Fibroblast of lung (primary cell): ENCODE measurements at places on chromosomes 12 and 14. TPM values are rescaled to one million over a fixed set of nuclear protein-coding genes. Genes with fewer than 3 reads are reported as not detected.
A peak's percentile ranks its signal among the peaks of the same experiment; 100 is the strongest.

GRCh38 chr14:37369425-37369824 lies 171.7 kb downstream of the MIPOL1 start:
- DNase-seq: no peak

SYT10 gene
- not detected in 2 replicates for total RNA-seq

KRT77 gene
- total RNA-seq: not detected in 2 replicates

DNA sequence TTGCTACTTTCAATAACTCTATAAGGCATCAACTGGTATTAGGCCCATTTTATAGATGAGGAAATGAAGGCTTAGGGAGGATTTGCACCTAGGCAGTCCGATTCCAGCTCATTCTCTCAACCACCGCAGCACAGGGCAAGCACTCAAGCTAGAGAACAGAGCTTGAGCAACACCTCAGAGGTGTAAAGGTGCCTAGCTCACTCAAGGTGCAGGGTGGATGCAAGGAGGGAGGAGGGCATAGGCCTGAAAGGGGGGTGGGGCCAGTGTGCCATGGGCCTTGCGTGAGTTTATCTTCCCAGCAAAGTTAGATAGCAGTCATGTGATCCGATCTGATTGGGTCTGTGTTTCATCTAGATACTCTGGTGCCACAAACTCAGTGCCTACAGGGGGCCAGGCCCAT lies 10.2 kb upstream of the EMP1 start:
- no peak for DNase-seq

GRCh38 chr14:93219103-93219726 lies 12.2 kb downstream of the UBR7 start:
- peak; percentile 56 for DNase-seq

GRCh38 chr12:2410496-2410895 lies 357.7 kb downstream of the CACNA1C start:
- DNase-seq: no peak

NAV3 gene
- 50.3 and 60.6 TPM in 2 replicates for total RNA-seq

- DNase-seq: peak; percentile 51
Measured at GRCh38 chr12:7892186-7892980, 19.7 kb upstream of the SLC2A14 start.

DNA sequence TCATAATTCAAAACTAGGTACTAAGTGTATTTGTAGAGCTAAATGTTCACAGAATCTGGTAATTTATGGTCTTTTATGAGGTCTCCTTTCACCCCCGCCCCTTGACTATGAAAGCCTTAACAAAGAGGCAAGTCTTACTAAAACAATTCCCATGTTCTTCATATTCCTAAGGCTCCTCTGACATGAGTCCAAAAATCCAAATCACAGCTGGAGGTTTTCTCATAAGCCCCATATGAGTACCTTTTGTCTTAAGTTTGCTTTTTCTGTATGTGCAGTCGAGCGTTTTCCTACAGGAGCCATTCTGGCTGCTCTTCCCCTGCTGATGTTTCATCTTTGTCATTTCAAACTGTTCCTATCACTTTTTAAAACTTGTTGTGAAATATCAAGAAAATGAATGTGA lies 55.2 kb downstream of the SIX1 start:
- no peak for DNase-seq

DNA sequence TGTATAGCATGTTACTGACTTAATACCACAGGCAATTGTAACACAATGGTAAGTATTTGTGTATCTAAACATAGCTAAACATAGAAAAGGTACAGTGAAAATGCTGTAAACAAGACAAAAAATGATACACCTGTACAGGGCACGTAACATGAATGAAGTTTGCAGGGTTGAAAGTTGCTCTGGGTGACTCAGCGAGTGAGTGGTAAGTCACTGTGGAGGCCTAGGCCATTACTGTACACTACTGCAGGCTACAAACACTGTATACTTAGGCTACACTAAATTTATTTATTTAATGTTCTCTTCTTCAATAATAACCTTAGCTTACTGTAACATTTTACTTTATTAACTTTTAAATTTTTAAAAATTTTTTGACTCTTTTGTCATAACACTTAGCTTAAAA lies 158.4 kb downstream of the IPO8 start:
- no peak for DNase-seq

GRCh38 chr14:72557671-72558070 lies 336.2 kb downstream of the DPF3 start:
- DNase-seq: no peak

LHX5 gene
- not detected in 2 replicates for total RNA-seq

- DNase-seq: no peak
Measured at GRCh38 chr14:76846331-76847047, 20.3 kb downstream of the LRRC74A start.

DNA sequence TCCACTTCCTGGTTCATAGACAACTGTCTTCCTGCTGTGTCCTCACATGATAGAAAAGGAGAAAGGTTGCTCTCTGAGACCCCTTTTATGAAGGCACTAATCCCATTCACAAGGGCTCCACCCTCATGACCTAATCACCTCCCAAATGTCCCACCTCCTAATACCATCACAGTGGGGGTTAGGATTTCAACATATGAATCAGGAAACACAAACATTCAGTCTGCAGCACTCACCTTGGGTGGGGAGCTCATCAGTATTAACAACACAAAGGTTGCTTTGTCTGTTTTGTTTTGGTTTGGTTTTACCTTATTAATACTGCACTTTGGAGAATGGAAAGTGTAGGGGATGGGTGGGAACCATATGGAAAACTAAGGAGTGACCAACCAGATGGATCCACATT lies 10.5 kb upstream of the SMCO2 start:
- DNase-seq: no peak

CYP27B1 gene
- under 0.01 and 0.17 TPM in 2 replicates for total RNA-seq

DNA sequence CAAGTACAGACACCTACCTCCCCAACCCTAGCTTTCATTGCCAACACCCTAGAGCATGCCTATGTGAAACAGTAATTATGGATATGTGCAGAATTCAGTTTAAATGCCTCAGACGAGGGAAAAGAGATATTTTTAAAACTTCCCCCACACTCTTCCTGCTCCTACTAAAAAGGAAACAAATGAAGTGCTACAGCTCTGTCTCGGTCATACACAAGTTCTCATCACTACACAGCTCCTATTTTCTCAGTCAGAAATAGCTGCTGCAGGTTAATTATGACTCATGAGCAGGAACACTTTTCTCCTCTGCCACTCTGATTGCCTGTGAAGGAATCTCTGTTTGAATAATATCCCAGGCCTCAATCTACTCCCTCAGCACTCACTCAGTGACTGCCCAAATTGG lies 703.6 kb upstream of the FLRT2 start:
- peak; percentile 11 for DNase-seq

DTX3 gene
- total RNA-seq: 16.4 and 30.4 TPM in 2 replicates

CISTR gene
- total RNA-seq: not detected in 2 replicates

IFNG-AS1 gene
- total RNA-seq: not detected in 2 replicates

- peak; percentile 54 for DNase-seq
Measured at GRCh38 chr12:124550123-124551089, 17.0 kb downstream of the NCOR2 start.

- no peak for DNase-seq
Measured at GRCh38 chr14:63508033-63508432, 35.1 kb downstream of the PPP2R5E start.

MYH7 gene
- total RNA-seq: not detected in 2 replicates

GRCh38 chr12:86349196-86349595 lies 93.0 kb upstream of the MGAT4C start:
- DNase-seq: no peak

- DNase-seq: peak; percentile 94
Measured at GRCh38 chr12:26034371-26035142, 76.1 kb downstream of the RASSF8 start.

DNA sequence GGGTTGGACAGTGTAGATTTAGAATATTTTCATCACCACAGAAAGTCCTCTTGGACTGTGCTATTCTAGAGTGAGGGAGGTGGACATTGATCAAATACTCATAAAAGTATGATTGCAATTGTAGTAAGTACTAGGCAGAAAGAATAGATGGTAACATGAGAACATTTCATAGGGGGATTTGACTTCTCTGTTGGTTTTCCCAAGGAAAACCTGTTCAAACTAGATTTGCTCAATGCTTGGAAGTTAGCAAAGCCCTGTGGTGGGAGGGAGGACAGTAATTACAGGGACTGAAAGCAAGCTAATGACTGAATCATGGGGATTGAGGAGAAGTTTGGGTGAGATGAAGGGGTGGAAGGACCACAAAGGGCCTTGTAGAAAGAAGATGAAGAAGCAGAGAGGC lies 24.4 kb upstream of the EID3 start:
- peak; percentile 21 for DNase-seq

RFLNA gene
- total RNA-seq: 0.26 TPM in 1 of 2 replicates, not detected in the other

DNA sequence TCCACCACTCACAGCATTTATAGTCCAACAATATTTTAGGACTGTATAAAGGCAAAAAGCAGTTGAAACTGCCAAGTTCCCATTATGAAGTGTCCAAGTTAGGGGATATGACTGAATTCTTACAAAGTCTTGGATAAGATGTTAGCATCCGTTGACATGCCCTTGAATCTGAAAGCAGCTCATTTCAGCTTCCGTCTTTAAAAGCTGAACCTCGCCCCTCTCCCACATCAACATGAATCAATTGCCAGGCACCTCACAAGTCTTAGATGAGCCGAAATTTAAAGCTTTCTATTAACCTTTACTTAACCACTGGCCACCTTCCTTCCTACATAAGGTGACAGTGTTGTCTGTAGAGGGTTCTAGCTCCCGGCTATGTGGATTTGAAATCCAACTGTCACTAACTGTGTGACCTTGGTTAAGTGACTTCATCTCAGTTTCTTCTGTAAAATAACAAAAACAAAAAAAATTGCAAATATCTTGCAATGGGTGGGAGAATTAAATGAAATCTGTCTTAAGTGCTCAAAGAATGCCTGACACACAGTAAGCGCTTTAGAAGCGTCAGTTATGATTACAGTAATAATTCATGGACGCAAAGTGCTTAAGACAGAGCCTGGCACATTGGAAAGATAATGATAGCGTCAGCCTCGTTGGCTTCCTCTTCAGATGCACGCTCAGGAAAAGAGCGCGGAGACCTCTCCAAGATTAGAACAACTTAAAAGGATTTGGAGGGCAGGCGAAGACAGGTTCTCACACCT lies 1.2 kb downstream of the PPP1CC start:
- DNase-seq: peak; percentile 42

DNA sequence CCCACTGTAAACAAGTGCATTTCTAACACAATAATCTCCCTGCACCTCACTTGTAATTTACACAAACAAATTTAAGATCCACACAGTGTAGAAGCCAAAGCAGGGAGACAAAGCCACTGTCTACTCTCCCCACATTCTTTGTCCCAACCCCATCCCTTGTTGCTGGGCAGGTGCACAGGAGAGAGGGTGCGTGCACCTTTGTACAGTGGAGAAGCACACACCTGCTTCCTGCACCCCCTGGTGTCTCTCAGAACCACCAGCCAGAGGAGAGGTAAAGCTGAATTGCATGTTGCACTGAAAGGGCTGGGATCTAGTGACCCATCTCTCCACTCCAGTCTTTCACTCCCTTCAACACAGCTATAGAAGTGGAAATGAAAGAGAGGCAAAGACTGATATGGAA lies 51.4 kb upstream of the IFNG-AS1 start:
- DNase-seq: no peak

DNA sequence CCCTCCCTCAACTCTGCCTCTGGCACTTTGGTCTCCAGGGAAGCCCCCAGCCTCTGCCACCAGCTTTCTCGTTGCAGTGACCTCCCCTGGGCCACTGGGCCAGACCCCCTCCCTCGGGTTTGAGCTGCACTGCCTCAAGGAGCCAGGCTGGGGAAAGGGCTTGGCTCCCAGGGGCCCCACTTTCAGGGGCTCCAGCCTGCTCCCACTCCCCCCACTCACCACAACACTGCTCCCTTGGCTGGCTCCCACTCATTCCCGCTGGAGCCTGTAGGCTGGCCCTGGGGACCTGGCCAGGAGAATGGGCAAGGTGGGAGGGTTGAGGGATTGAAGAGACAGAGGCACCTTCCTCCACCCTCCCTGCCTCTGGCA lies 19.3 kb upstream of the KIF26A start:
- DNase-seq: no peak

DNA sequence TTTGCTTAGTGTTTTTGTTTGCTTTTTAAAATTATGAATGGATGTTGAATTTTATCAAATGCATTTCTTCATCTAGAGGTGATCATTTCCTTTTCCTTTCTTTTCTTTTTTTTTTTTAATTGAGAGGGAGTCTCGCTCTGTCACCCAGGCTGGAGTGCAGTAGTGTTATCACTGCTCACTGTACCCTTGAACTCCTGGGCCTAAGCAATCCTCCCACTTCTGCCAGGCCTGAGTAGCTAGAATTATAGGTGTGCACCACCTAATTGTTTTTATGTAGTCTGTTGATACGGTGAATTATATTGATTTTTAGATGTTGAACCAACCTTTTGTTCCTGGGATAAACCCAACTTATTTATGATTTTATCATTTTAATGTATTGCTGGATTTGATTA lies 1.5 kb upstream of the CDKL1 start:
- no peak for DNase-seq

HOTAIR gene
- total RNA-seq: not detected in 2 replicates

GRCh38 chr12:14219156-14219555 lies 146.3 kb upstream of the ATF7IP start:
- no peak for DNase-seq

- peak; percentile 64 for DNase-seq
Measured at GRCh38 chr14:103561381-103562178, 877 bp downstream of the BAG5 start.

DLK1 gene
- total RNA-seq: not detected in 2 replicates

GRCh38 chr12:94230357-94230905 lies 82.1 kb downstream of the PLXNC1 start:
- DNase-seq: no peak

DNA sequence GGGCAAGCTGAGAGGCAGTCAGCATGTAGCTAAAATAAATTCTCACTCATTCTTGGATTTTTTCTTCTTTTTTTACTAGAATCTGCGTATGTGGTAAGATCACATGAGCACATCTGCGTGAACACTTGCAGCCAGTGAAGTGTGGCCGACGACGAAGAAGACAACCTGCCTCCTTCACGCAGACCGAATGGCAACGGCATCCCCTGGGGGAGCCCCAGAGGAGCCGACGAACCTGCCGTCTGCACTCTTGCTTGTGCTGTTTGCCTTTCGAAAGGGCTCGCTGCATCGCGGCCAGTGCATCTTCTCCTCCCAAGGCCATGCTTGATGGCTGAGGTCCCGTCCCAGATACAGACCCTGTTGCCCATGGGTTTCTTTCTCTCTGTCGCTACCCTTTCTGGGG lies 113.8 kb downstream of the KCNK10 start:
- DNase-seq: no peak

C1R gene
- 407 and 650 TPM in 2 replicates for total RNA-seq

GRCh38 chr12:49233842-49234526 lies 30.9 kb upstream of the TUBA1C start:
- peak; percentile 94 for DNase-seq
